Activated T-cell treated with anti-CD3 and anti-CD28 coated beads, Interleukin-2, amount 50 U/mL, for 72 hours (primary cell): ENCODE measurements at places on chromosomes 7 and 10.

- no peak for DNase-seq
Observed at GRCh38 chr7:157873664-157874063, 536.9 kb downstream of the DNAJB6 start.

DNA sequence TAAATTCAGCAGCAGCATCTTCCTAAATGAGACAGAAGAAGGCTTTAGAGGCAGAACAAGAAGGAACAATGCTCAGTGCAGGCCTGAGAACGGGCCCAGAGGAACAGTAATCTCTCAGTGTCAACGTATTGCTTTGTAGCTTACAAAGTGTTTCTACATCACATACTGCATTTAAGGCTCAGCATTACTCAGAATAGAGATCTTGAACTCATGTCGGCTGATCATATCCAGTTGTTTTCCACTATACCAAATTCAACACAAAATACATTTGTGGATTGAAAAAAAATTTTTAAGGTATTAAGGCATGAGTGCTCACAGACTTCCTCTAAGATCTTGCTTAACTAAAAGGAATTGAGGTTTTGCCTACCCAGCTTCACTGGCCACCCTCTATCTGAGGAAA lies 325.1 kb downstream of the HPSE2 start:
- DNase-seq: no peak

DNA sequence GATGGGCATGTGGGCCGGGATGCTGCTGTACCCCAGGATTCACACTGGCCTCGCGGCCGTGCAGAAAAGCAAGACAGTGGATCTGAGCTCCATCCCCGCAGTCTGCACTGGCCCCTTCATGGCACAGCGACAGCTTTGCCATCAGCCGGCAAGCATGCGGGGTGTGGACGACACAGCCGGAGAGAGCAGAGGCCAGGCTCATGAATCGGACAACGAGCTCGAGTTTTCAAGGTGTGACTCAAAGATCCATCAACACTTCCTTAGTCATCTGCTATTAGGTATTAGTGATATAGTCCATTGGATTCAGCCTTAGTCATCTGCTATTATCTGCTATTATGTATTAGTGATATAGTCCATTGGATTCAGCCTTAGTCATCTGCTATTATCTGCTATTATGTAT lies 254.7 kb downstream of the KLF6 start:
- no peak for DNase-seq

GRCh38 chr7:68258609-68259008 lies 1262.0 kb downstream of the TYW1 start:
- DNase-seq: no peak

DNA sequence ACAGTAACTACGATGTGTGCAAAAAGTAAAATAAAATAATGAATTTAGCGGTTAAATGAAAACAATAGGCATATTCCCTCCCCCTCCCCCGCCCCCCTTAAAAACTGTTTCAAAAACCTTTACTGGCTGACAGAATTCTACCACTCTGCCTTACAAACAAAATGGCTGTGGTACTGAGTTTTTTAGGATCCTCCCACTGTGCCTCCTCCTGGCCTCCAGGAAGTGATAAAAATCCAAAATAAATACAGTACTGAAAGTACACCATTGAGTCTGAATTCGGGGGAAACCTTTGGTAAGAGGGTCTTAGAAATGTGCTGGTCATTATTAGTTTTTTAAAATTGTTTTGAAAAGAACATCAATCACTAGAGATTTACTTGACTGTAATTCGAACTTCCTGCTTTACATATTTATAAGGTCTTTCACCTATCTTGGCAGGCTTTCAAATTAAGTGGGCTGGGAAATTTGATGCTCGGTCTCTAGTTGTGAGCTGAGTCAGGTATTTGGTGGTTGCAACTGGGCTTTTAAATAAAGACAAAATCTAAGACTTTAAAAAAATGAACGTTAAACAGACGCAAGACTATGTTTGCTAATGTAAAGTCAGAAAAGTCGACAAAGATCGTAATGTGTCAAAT lies 32.5 kb upstream of the EPC1 start:
- peak; percentile 25 for DNase-seq

DNA sequence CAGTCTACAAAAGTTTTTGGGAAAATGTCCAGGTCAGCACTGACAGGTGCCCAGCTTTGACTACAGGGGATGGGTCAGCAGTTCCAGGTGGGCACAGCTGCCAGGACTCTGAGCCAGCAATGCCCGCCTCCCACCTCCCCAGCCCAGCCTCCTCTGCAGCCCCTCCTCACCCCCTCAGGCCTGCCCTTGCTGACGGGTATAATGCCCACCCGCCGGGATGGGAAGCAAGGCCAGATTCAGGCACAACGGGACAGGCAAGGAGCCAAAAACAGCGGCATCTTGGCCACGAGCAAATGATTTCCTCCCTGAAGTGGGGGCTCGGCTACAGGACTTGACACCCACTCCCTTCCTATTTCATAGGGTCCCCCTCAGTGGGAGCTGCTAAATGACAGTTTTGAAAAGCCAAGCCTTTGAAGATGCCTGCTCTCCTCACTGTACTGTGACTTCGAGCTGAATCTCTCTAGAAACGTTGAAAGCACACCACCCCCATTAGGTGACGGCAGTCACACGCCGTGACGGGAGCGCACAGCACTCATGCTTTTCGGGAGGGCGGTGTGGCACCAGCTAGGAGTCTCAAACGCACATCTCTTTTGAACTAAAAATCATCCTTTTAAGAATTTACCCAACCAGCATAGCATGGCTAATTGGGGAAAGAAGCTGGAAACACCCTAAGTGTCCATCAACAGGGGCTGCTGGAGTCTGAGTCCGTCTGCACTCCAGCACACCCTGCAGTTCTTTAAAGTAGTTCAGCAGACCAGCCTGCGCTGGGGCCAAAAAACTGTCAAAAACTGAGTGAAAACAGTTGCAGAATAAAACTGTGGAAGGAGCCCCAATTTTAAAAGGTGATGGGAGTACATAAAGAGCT lies 29.6 kb downstream of the MAD1L1 start:
- DNase-seq: no peak

- no peak for DNase-seq
Observed at GRCh38 chr7:79157281-79157680, 296.2 kb downstream of the MAGI2 start.

DNA sequence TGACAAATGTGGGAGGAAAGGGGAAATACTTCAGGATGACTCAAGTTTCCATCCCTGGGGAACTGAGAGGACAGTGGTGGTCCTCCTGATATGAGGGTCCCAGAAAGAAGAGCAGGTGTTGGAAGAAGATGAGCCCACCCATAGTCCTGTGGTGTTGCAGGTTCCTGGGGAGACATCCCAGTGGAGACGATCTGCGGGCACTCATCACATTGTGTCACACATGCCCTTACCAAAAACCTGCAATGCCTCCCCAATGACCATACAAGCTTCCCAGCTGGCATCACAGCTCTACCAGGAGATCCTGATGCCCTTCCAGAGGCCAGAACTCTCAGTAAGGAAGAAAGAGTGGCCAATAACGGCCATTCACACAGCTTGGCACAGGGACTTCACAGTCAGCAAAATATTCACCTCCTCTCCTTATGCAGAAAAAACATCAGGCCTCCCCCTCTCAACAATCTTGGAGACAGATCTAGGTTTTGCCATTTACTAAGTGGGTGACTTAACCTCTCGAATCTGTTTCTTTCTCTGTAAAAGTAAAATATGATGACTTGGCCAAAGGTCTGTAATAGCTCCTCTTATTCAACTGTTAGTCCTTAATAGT lies 9.0 kb downstream of the PUS7 start:
- no peak for DNase-seq

DNA sequence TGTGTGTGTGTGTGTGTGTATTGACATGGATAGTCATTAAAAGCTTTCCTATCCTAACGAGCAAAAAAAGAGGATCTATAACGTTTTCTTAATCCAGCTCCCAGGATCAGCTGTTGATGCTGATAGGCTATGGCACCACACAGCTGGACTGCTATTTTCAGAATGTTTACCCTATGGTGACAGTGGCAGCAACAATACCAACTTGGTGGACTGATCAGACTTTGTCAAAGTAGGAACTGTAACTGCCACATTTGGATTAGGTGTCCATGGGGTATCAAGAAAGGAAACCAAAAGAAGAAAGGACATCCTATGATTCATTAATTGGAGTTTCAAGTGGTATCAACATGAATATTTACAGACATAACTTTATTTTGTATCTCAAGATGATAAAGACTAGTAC lies 2.7 kb upstream of the CLEC5A start:
- no peak for DNase-seq

- DNase-seq: no peak
Observed at GRCh38 chr7:20697351-20697750, 81.9 kb downstream of the ABCB5 start.
